ENCODE measurements at places on chromosomes 1 and 21.

DNA sequence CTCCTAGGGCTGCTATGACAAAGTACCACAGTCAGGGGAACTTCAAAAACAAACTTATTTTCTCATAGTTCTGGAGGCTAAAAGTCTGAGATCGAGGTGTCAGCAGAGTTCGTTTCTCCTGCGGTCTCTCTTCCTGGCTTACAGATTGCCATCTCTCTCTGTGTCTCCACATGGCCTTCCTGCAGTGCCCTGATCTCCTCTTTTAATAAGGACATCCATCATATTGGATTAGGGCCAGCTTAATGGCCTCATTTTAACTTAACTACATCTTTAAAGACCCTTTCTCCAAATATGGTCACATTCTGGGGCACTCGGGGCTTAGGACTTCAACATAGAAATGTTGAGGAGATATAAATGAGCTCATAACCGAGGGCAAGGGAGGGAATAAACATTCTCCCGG lies 12.2 kb downstream of the C1orf74 start:
- no peak for DNase-seq

GRCh38 chr1:40845895-40846294 lies 16.3 kb downstream of the CITED4 start:
- DNase-seq = no peak

DNA sequence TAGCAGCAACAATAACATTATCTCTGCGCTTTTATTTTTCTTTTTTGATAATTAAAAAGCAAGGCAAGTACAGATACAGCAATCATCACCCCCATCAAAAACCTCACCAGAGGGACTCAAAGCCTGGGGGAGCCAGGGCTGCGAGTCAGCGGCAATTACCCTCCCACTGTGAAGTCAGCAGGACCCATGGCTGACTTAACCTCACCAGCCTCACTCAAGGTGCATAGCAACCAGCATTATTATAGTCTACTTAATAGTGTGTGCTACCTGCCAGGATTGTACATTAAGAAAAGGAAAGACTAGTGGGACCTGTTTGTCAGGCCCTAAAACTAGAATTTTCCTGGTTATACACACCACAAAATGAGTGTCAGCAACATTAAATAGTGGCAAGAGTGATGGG lies 28.9 kb upstream of the SERBP1 start:
- no peak for DNase-seq

- DNase-seq = no peak
These were observed 1.1 kb upstream of the AGO1 start for GRCh38 chr1:35881850-35882273.

DNA sequence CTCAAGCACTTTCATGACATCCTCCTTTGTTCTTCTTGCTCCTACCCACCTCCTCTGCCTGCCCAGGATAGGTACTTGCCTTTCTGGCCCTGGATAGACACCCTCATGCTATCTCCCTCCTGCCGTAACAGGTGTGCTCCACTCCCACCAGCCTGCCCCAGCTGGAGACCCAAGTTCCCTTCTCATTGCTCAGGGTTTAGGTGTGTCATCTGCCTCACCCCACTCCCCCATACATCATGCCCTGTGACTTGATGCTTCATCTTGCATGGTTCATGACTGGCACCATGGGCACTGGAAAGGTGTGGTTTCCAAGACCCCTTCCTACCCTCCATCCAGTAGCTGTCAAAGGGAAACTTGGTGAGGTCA lies 5.9 kb downstream of the RHEX start:
- no peak for DNase-seq

GRCh38 chr1:200265881-200266280 lies 144.0 kb downstream of the ZNF281 start:
- DNase-seq = no peak

GRCh38 chr1:65265651-65266351 lies 43.5 kb upstream of the DNAJC6 start:
- DNase-seq = no peak

GRCh38 chr1:156928043-156928602 lies 7.7 kb downstream of the LRRC71 start:
- DNase-seq = no peak

DNA sequence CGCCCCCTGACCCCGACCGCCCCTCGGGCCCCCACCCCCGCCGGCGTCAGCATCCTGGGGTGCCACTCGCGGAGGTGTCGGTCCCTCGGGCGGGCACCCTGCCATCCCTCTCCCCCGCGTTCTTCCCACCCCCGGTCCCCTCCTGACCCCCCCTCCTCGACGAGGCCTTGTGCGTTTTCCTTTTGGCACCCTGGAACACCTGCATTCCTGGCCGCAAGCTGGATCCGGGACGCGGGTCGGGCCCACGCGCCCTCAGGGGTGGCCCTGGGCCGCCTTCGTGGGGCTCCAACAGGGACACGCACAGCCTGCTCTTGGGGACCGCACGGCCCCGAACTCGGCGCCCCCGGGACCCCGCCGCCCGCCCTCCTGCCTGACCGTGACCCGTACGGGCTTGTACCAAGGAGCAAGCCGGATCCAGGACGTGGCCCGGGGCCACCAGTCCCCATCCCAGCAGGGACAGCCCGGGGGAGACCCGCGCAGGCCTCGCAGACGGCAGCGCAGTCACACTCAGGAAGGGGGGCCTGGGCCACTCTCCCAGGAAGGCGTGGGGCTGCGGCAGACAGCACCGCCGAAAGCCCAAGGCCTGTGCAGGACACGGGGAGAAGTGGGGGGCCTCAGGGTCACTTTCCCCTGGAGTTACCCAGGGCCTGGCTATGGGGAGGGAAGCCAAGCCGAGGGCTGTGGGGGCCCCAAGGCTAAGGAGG lies 579 bp upstream of the SLC19A1 start:
- no peak for DNase-seq

- no peak for DNase-seq
These were observed 35.2 kb upstream of the SERBP1 start for GRCh38 chr1:67465375-67465774.

- peak; percentile 47 for DNase-seq
These were observed 37.9 kb downstream of the WDR3 start for GRCh38 chr1:117967477-117967876.

DNA sequence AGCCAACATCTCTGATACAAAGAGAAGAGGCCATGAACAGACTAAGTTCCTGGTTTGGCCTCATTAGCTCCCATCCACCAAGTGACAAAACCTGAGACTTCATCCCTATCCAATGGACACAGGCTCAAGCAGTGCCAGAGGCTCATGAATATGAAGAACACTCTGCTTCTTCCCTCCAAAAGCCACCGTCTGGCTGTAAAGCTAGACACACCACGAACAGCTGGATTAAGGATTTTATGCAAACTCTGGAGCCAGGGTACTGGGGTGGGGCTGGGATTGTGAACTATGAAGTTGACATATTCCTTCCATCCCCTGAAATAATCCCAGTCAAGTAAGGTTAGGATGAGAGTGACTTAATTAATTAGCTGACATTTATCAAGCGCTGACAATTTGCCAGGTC lies 139.4 kb downstream of the CSMD2 start:
- DNase-seq = no peak

DNA sequence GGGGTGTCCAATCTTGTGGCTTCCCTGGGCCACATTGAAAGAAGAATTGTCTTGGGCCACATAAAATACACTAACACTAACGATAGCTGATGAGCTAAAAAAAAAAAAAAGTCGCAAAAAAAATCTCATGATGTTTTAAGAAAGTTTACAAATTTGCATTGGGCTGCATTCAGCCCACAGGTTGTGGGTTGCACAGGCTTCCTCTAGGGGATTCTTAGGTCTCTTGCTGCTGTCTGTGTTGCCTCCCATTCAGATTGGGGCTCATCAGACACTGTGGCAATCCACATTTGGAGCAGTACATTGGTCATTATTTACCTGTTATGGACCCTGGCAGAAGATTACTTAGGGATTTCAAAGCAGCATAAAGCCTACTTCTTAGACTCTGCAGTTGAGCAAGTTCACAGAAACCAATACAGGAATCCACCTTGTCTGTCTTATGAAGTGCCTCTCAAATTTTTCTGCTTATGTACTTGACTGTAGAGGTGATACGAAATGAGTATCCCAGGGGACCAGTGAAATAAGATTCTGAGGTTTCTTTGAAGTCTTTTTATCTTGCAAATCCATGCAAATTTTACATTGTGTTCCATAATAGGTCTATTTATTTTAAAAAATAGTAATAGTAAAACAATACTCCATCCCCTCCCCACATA lies 205.5 kb downstream of the RPS6KC1 start:
- DNase-seq = no peak

DNA sequence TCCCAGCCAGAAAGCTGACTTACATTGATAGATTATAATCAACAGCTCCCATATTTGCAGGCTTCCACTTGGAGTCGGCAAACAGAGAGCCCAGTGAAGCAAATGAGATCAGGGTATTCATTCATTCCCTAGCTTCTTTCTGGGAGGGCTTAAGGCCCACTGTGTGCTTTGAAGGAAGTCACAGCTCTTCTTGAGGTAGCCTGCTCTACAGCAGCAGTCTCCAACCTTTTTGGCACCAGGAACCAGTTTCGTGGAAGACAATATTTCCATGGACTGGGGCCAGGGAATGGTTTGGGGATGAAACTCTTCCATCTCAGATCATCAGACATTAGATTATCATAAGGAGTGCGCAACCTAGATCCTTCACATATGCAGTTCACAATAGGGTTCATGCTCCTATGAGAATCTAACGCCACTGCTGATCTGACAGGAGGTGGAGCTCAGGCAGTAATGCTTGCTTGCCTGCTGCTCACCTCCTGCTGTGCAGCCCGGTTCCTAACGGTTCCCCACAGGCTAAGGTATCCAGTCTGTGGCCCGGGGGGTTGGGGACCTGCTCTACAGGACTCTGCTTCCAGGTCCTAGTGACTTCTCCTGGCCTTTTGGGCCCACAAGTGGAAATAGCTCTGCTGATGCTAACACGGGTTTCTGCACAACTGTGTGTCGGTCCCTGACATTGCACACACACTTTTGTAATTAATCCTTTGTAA lies 13.7 kb upstream of the ADAM30 start:
- no peak for DNase-seq

- DNase-seq = no peak
These were observed 45.9 kb downstream of the LUZP1 start for GRCh38 chr1:23122796-23123195.

GRCh38 chr1:220876511-220877376 lies 2.5 kb upstream of the HLX start:
- DNase-seq = no peak

GRCh38 chr1:183922197-183922596 lies 115.3 kb downstream of the COLGALT2 start:
- no peak for DNase-seq

DNA sequence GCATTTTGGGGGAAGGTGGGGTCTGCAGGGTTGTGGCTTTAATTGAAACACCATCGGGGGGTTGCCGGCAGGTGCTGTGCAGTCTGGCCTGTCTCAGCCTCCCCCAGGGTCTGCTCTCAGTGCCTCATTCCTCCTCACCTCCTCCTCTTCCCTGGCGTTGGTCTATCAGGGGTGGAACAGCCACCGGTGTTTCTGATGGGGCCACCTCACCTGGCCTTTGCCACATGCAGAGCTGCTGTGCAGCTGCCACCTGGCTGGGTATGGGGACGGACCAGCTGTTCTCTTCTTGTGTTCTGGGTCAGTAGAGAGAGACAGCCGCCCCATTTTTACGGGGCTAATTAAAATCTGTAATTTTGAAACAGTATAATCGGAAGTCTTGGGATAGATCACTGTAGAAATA lies 53.9 kb downstream of the SPSB1 start:
- DNase-seq = no peak

DNA sequence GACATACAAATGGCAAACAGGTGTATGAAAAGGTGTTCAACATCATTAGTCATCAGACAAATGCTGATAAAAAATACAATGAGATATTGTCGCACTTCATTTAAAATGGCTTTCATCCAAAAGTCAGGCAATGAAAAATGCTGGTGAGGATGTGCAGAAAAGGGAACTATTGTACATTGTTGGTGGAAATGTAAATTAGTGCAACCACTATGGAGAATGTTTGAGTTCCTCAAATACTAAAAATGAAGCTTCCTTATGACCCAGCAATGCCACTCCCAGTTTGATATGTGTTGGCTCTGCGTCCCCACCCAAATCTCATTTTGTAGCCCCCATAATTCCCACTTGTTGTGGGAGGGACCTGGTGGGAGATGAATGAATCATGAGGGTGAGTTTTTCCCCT lies 309.7 kb upstream of the ZRANB2 start:
- DNase-seq = no peak

DNA sequence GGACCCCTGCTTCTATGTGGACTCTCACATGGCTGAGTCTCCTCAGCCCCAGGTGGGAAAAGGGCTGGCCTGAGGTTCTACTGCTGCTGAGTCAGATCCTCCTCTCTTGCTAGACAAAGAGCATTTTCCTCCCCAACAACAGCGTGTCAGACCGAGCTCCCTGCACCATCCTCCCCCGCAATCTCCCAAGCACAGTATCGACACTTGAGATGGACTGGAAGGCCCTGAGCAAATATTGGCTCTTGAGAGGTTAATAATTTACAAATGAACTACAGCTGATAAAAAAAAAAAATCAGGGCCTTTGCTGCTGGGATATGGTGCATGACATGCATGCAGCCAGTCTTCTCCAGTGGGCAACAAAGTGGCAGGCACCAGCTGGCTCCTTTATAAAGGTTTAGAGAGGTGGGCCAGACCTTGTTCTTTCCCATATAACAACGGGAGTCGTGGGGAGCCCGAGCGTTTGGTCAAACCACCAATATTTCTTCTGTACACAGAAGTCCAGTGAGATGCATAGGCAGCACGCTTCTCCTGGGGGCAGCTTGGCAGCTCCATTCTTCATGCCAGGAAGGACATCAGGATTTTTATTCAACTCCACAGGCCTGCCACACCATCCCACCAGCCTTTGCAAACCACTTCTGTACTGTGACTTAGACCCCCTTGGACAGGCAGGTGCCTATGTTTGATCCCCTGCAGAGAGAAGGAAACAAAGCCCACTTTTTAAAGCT lies 55.4 kb upstream of the CAMK1G start:
- no peak for DNase-seq

GRCh38 chr21:34219334-34220060 lies 144.3 kb upstream of the KCNE2 start:
- DNase-seq = no peak

GRCh38 chr21:44700101-44701022 lies 3.4 kb downstream of the KRTAP10-12 start:
- no peak for DNase-seq

DNA sequence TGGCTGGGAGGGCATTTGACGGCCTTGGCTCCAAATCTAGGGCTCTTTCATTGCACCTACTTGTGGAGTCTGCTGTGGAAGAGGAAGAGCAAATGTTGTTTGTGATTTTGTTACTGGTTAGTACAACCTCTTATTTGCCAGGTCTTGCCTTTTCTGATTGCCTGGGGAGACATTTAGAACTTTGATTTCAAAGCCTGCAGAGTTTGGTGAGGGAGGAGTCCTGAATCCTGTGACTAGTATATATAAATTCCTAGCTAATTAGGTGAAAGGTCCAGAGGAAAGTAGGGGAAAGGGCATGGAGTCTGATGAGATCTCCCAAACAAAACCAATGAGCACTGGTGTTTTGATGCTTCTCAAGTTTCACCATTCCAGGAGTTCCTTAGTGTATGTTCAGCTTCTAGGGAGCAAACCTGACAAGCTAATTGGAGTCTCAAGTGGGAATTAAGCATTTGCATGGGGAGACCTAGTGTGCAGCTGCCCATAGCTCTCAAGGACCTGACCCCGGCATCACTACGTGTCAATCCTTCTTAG lies 5.1 kb upstream of the HMGCS2 start:
- no peak for DNase-seq

- DNase-seq = no peak
These were observed 45.5 kb upstream of the IRF2BP2 start for GRCh38 chr1:234655328-234656069.

- DNase-seq = no peak
These were observed 129.8 kb downstream of the PLPPR5 start for GRCh38 chr1:98874828-98875227.
